NCI-H1092 (cell line): ENCODE measurements at places on chromosomes 1 and 21.

- DNase-seq: no peak
Observed at GRCh38 chr1:159076438-159077119, at the start of gene AIM2. Gene AIM2 (minus strand): TSS chr1:159076766. CDS start chr1:159073499, 3,267 bp downstream.

- DNase-seq: no peak
Observed at GRCh38 chr1:14298806-14299205, 299.7 kb upstream of the KAZN start.

GRCh38 chr1:151790071-151790939, at the start of gene TDRKH:
Gene TDRKH (minus strand): TSS chr1:151790500. CDS start chr1:151783022, 7,478 bp downstream.
- peak; percentile 99 for DNase-seq

DNA sequence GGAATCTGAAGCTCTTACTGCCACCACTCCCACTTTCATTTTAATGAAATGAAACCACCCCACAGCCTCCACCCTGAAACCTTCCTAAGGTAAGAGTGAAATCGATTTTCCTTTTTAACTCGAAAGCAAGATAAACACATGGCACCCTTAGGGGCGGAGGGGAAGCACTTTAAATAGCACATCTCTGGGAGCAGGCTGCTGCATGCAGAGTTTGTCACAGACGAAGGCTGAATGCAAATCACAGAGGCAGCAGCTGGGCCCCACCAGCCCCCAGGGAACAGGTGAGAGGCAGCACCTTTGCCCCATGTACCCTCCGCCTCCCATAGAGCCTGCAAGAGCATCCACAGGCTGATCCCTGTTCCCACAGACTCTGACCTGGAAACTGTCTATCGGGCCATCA, 60.0 kb upstream of the GRIK3 start:
- DNase-seq: peak; percentile 41

- DNase-seq: peak; percentile 21
Observed at GRCh38 chr1:225762002-225762441, 15.6 kb upstream of the SRP9 start.
